Foreskin melanocyte (primary cell): ENCODE measurements at places on chromosomes 6 and 20.

- DNase-seq, result no peak
Observed at GRCh38 chr20:4060064-4060795, 44.9 kb upstream of the RNF24 start.

- no peak for DNase-seq
Observed at GRCh38 chr20:46694484-46694883, 5.2 kb upstream of the TP53RK start.

GRCh38 chr6:100459592-100460184 is 5.0 kb downstream of the SIM1 start:
- DNase-seq, result no peak

DNA sequence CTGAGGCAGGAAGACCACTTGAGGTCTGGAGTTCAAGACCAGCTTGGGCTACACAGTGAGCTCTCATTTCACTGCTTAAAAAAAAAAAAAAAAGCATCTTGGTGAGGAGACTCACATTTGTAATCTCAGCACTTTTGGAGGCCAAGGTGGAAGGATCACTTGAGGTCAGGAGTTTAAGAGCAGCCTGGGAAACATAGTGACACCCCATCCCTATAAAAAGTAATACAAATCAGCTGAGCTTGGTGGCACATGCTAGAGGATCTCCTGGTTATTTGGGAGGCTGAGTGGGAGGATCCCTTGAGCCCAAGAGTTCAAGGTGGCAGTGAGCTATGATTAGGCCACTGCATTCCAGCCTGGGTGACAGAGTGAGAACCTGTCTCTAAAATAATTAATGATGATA is 29.4 kb upstream of the SYNCRIP start:
- DNase-seq, result no peak

DNA sequence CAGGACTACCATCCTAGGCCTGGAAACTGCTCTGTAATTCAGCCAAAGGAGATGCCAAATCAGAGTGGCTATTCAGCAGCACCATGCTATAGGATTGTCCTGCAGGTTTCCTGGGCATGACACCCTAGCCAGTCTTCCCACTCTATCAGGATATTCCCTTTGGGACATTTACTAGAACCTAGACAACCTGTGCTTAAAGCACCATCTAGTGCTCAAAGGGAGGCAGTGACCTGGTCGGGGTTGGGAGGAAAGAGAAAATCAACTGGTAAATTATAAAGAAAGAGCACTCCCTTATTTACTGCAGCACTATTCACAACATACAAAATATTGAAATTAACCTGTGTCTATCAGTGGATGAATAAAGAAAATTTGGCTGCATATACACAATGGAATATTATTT is 67.2 kb upstream of the SMLR1 start:
- DNase-seq, result no peak

GRCh38 chr6:38131527-38131965 is 312.0 kb downstream of the ZFAND3 start:
- DNase-seq, result no peak

DNA sequence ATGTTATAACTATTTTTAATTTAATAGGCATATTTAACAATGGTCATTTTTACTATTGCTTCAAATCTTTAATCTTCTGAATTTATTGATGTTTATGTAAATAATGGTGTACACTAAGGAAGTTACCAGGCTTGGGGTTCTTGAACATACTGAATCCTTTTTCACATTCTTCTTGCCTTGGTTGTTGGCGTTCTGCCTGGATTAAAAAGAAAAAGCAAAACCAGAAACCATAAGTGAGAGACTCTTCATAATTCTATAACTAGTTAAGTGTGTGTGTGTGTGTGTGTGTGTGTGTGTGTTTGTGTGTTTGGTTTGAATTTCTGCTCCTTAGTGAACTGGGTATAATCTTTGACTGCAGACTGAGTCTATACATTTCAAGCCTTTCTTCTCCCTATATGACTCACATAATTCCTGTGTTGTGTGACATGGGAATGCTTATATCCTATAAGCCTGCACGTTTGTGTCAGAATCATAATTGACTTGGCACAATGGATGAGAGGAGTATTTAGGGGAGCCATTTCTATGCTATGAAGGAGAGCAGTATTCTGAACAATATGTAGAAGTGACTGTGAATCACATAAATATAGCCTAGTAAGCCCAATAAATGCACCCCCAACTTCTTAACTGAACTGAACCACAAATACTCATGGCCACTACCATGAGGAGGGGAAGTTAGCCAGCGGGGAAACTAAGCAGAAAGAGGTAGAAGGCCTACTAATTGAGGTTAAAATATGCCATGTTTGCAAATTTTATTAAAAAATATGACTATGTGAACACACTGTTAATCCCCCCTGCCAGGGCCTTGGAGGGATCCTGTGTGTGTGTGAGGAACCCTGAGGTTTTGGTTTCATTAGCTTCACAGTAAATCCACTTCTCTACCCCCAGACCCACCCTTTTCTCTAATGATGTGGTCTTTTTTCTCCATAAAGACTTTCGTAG is 425.5 kb downstream of the BCKDHB start:
- no peak for DNase-seq

DNA sequence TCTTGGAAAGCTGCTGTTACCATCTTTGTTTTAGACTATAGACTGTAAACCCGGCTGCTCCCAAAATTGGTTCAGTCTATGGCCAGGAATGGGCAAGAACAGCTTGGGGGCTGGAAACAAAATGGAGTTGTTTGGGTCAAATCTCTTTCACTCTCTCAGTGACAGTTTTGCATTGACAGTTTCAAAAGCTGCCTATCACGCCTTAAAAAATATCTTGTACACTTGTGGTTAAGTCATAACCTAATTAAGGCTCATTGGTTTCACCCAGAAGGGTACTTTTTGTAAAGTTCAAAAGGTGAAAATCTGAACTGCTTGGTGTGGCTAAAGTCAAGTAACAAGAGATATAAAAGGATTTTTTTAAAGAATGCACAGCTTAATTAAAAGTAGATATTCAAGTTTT is 76.1 kb upstream of the PRL start:
- DNase-seq, result no peak

GRCh38 chr20:34024723-34025351 is 31.1 kb downstream of the RALY start:
- DNase-seq, result no peak

DNA sequence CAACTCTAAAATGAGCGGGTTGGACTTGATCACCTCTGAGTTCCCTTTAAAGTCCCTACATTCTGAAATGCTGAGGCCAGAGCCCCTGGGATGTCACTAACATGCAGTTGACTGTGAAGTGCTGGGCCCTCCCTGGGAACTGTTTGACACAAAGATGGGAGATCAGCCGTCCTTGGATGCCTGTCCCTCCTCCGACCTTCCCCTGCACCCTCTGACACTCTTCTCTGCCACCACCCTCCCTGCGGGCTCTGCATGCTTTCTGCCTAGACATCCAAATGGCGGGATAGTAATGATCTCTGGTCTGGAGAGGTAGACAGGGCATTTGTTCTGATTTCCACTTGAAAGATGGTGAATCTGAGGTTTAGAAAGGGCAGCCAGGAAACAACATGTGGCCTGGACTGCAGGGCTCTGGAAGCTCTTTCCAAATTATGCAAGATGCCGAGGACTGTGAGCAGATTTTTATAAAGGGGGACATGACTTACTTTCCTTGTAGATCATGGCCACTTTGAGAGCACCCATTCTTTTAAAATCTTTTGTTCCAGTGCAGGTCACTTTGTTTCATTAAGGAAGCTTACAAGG is 113.2 kb downstream of the ZDHHC14 start:
- no peak for DNase-seq

DNA sequence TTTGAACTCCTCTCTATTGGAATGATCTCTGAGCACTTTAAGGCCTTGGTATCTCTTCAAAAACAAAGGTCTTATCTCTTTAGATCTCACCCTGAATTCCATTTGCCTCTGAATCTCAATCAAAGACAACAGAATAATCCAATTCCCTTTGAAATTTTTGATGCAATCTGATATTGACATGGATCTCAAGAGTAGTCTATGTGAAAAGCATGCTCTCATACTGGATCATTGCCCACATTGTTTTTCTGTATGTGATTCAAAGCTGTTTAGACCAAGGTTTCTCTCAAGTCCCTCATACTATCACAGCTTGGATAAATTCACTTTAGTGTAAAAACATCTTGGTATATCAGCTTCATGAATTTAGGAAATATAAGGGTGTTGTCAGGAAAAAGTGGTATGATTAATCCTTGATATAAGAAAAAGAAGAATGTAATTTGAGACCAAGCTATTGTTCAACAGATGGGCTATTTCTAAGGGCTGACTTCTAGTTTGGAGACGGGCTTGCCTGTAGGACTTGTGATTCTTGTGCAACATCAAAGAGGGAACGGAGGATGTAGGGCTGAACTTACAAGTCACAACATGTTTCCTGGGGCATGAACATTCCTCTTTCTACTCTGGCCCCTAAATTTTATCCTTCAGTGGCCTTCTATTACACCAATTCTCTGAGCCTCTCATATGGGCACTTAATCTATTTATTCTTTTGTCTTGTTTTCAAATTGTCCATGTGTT is 77.9 kb upstream of the CITED2 start:
- DNase-seq, result no peak

DNA sequence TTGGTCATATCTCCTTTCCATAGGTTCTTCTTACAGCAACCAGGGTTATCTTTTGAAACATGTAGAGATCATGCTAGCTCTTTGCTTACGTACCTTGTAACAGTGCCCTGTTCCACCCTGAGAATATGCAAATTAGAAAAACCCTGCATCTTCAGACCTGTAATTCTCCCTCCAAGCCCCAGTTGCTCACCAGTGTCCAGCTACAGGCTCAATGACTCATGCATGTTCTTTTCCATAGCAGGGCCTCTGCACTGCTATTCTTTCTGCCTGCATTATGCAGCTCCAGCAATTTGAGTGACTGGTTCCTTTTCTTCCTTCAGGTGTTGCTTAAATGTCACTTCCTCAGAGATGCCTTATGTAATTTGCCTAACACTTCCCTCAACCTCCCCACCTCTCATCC is 636.2 kb downstream of the KHDRBS2 start:
- DNase-seq, result no peak

GRCh38 chr20:9977629-9978028 is 57.2 kb upstream of the ANKEF1 start:
- no peak for DNase-seq

- no peak for DNase-seq
Observed at GRCh38 chr6:121748850-121749249, 313.4 kb downstream of the GJA1 start.

- DNase-seq, result no peak
Observed at GRCh38 chr6:53623497-53623896, 42.1 kb downstream of the KLHL31 start.

DNA sequence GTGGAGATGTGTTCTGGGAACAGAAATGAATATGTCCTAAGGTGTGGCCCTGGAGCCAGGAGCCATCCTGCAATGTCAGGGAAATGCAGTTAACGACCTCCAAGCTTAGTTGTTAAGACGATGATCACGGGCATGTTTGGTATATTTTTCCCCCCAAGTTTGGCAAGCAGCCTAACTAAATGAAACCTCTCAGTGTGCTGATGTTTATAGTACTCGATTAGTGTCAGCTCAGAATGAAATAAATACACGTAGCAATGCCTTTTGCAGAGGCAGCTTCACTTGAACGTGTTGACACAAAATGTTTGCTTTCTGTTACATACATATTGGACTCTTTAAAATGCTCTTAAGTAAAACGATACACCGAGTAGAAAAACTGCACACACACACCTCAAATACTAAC is 76.2 kb upstream of the OLIG3 start:
- no peak for DNase-seq

GRCh38 chr6:38792356-38792755 is 77.2 kb downstream of the DNAH8 start:
- DNase-seq, result no peak

DNA sequence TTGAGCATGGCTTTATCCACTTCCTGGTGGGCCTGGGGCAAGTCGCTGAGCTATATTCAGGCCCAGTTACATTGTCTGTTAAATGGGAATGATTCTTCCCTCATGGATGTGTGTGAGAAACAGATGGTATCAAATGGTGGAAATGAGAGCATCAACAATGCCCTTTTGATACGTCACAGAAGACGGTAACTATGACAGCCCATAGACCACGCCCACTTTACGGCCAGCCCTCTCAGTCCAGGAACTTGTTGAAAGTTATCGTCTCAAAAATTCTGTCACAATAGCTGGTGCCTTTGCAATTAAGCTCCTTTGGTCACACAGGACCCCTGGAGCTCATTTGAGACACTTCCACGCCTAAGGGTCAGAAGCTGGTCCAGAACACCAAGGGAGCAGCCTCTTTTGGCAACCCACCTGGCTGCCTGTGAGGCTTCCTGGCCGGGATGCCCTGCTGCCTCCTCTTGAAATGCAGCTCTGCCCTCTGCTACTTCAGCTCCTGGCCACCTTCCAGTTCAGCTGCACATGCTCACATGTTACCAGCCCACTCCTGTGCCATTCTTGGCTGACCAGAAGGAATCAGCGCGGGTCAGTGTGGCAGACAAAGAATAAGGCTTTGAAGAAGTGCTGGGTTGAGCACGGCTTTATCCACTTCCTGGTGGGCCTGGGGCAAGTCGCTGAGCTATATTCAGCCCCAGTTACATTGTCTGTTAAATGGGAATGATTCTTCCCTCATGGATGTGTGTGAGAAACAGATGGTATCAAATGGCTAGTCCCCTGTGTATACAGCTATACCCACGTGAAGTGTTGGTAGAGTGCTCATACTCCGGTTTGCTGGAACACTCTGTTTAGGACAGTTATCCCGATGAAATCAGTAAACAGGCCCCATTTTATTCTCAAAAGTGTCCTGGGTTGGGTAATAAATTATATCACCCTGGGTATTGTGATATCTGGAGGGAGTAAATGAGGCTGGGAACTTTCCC is 199.2 kb upstream of the SUPT3H start:
- peak; percentile 79 for DNase-seq

GRCh38 chr6:158391276-158391675 is 79.0 kb downstream of the TULP4 start:
- no peak for DNase-seq

- DNase-seq, result no peak
Observed at GRCh38 chr6:4606016-4606415, 170.2 kb upstream of the CDYL start.

GRCh38 chr6:39102071-39102820 is 12.7 kb downstream of the SAYSD1 start:
- no peak for DNase-seq

DNA sequence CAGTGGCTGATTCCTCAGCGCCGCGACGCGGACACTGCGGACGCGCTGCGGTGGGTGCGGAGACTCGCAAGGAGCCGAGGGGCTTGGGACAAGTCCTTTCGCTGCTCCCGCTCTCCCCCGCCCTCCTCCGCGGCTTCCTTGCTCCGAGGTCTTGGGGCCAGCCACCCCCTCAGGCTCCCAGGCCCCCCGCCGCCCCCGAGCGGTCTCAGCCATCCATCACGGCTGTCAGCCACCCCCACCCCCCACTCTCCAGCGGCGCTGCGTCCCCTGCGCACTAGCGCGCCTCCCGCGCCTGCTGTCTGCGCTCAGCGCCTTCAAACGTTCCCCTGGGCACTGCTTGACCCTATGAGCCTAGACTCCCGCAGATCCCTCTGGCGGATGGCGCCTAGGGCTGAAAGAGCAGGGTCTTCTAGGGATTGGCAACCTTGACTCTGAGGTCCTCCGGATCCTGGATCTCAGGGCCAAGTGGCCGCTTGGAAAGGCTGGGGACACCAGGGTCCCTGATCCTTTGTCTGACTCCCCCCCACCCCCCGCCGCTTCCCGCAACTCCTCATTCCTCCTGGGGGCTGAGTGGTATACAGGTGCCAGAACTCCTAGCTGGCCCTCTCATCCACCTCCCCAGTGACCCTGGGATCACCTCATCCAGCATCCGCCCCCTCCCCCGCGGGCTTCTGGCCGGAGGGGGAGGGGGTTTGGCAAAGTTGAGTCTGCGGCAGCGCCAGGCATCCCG is 1.4 kb downstream of the SLC12A5 start:
- DNase-seq, result no peak

- no peak for DNase-seq
Observed at GRCh38 chr6:76881414-76881813, 581.9 kb downstream of the HTR1B start.
